ENCODE measurements at places on chromosomes 7 and 10.

DNA sequence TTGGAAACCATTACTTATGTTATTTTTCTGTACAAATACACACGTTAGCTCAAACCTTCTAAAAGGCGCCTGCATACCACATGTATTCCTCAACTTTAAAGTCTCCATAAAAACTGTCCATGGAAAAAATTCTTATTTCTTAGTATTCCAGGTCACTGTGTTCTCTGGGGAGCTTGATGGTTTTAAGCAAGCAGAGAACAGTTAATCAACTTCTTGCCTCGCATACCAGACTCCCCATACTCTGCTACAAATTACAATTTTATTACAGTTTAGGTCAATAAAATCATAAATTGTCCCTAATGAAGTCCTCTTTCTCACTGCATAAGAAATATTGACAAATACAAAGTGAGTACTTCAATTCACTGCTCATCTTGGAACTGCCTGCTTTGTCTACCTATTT, 77.0 kb upstream of the GPR22 start:
- DNase-seq: no peak

DNA sequence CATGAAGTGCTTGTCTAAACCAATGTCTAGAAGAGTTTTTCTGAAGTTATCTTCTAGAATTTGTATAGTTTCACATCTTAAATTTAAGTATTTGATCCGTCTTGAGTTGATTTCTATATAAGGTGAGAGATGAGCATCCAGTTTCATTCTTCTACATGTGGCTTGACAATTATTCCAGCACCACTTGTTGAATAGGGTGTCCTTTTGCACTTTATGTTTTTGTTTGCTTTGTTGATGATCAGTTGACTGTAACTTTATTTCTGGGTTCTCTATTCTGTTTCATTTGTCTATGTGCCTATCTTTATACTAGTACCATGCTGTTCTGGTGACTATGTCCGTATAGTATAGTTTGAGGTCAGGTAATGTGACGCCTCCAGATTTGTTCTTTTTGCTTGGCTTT, 426.6 kb upstream of the CHRM2 start:
- no peak for DNase-seq

GRCh38 chr10:122182308-122182707, 88.8 kb upstream of the BTBD16 start:
- no peak for DNase-seq

GRCh38 chr10:113225364-113225763, 275.3 kb downstream of the TCF7L2 start:
- no peak for DNase-seq

DNA sequence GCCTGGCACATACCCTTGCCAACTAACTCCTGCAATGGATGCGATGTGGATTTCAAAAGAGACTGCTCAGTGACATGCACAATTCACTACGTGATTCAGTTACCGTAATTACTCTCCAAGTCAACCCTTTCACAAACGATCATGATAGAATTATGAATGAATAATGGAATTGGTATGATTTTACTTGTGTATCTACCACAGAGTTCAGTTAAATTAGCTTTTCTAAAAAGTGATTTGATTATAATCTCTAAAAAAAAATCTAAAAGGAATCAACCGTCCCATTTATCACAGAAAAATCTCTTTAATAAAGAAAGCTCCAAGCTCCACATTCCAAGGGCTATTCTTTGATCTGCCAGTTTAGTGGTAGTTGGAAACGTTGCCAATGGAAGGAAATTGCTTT, 30.4 kb upstream of the RSU1 start:
- no peak for DNase-seq

- DNase-seq: no peak
Observed at GRCh38 chr7:151133266-151133985, 34.1 kb downstream of the GBX1 start.

DNA sequence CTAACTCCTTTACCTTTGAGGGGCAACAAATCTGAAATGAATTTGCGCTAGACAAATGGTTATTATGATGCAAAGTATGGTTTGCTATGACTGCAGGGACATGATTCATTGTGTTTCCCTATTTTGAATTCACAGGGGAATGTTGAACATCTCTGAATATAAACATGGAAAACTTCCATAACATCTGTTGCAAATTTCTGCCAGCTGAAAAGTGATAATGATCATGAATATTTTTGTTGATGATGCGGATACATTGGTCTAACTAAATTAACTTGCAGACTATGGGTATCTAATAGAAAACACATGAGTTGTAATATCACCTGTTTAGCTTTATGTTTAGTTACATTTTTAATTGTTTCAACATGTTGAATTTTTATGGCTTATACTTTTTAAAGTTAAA, 1325.5 kb downstream of the REEP3 start:
- no peak for DNase-seq

- DNase-seq: no peak
Observed at GRCh38 chr10:119396709-119397071, 145.8 kb downstream of the RGS10 start.

DNA sequence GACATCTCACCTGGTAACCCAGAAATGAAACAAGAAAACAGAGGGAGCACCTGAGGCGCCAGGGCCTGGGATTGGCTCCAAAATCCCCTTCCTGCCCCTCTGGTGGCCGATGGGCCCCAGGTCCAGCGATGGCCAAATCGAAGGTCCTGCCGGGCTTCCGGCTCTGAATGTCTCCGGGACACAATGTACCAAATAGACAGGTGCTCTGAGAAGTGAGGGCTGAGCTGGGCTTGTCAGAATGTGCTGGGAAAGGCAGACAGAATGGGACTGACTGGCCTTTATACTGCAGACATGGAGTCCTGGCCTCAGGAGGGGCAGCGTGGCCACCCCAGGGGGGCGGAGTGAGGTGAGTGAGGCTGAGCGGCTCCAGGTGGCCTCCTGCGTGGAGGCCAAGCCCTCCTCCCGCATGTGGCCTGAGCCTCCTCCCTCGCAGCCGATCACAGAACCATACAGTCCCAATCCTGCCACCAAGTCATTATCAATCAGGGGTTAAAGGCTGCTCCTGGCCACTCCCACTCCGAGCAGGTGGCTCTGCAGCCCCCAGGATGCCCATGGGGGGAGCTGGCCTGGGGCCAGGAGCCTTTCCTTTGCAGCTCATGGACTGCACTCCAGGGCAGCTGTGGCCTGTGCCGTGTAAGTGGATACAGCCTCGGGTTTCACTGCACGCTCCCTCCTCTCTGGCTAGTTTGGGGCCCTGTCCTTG, 185.5 kb downstream of the ADARB2 start:
- DNase-seq: no peak

- no peak for DNase-seq
Observed at GRCh38 chr10:5587151-5588079, 62.7 kb downstream of the CALML3 start.

DNA sequence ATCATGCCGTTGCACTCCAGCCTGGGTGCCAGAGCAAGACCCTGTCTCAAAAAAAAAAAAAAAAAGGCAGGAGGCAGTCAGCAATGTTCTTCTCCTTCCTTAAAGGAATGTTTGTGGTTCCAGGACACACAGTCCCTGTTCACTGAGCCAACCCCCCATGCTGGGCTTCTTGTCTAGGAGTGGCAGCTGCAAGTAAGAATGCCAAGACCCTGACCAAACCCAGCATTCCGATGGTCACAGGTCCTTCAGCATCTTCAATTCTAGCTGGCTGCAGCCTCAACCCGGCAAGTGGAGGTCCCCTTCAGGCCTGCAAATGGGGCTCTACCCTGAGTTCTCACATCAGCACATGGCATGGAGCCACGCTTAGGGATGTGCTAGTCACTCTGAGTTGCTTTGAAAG, 38.2 kb upstream of the CUX1 start:
- DNase-seq: no peak

DNA sequence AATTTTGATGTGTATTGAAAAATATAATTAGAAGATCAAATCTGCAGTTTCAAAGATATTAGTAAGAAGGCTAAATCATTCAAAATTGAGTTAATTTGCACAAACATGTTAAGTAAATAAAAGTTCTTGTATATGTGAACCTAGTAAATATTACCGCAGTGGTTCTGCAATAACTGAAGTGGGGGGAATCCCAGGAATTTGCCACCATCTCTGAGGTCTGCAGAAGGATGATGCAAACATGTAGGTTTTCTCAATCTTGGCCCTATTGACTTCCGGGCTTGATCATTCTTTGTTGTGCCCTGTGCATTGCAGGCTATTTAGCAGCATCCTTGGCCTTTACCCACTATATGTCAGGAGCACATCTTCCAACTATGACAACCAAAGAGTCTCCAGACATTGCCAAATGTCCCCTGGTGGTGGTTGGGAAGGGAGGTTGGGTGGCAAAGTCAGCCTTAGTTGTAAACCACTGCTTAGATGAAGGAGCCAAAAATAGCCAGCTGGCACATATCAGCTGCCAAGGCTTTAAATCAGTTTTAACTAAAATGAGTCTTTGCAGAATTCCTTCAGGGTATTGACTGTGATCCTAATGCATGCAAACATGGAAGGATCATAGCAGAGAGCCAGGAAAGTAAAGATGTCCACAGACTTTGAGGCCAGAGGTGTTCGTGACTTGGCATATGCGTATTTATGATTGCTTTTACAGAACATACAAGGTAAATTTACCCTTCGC, 146.3 kb downstream of the TRIL start:
- no peak for DNase-seq

DNA sequence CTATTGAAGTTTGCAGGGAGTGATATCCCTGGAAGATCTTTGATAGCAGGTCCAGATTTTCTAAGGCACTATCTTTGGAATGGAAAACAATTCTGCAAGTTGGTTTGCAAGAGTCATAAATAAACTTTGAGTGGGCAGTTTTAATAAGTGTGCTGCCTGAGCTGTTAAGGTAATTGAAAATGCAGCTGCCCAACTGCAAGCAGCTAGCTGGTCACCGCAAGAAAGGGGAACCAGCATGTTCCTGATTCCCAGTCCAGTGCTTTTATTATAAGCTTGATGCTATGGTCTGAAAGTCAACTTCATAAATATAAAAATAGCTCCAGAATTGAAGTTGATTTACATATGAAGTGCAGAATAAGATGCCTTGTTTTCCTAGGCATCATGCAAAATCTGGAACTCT, 308.4 kb downstream of the ZNF248 start:
- DNase-seq: peak; percentile 12

- DNase-seq: no peak
Observed at GRCh38 chr7:40493609-40494051, 358.8 kb downstream of the SUGCT start.

DNA sequence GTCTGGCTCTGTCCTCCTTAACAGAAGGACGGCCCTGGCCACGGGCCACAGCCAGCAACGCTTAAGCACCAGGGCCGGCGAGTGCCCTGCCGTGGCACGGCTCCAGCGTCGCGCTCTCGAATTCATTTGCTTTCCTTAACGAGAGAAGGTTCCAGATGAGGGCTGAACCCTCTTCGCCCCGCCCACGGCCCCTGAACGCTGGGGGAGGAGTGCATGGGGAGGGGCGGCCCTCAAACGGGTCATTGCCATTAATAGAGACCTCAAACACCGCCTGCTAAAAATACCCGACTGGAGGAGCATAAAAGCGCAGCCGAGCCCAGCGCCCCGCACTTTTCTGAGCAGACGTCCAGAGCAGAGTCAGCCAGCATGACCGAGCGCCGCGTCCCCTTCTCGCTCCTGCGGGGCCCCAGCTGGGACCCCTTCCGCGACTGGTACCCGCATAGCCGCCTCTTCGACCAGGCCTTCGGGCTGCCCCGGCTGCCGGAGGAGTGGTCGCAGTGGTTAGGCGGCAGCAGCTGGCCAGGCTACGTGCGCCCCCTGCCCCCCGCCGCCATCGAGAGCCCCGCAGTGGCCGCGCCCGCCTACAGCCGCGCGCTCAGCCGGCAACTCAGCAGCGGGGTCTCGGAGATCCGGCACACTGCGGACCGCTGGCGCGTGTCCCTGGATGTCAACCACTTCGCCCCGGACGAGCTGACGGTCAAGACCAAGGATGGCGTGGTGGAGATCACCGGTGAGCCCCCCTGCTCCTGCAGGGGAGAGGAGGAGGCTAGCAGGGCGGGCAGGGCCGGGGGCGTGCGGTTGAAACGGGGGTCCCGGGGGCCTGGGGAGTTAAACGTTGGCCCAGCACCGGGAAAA, at the start of gene HSPB1:
HSPB1 (plus strand) TSS at position 327 of the 855 bp plus-strand sequence; CDS start at position 367, 40 bp downstream.
- peak; percentile 92 for DNase-seq

DNA sequence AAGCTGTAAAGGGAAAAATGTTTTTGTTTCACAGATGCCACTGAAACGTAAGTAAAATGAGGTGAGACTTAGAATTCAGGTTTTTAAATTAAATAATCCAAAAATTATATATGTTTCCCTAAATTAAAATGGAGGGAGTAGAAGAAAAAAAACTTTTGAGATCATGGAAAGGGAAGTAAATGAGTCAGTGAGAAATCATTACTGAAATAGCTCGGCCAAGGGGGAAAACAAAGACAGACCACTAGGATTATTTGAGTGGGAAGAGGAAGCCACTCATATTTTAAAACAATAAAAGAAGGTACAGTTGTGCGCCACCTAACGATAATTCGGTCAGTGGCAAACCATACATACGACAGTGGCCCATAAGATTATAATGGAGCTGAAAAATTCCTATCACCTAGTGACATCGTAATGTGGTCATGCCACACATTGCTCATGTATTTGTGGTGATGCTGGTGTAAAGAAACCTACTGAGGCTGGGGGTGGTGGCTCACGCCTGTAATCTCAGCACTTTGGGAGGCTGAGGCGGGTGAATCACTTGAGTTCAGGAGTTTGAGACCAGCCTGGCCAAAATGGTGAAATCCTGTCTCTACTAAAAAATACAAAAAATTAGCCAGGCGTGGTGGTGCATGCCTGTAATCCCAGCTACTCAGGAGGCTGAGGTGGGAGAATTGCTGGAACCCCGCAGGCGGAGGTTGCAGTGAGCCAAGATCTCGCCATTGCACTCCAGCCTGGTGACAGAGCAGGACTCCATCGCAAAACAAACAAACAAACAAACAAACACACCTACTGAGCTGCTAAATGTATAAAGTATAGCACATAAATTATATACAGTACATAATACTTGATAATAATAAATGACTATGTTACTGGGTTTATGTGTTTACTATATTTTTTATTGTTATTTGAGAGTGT, 64.7 kb downstream of the MKX start:
- DNase-seq: no peak

- DNase-seq: no peak
Observed at GRCh38 chr7:31416381-31416870, 75.9 kb upstream of the NEUROD6 start.

DNA sequence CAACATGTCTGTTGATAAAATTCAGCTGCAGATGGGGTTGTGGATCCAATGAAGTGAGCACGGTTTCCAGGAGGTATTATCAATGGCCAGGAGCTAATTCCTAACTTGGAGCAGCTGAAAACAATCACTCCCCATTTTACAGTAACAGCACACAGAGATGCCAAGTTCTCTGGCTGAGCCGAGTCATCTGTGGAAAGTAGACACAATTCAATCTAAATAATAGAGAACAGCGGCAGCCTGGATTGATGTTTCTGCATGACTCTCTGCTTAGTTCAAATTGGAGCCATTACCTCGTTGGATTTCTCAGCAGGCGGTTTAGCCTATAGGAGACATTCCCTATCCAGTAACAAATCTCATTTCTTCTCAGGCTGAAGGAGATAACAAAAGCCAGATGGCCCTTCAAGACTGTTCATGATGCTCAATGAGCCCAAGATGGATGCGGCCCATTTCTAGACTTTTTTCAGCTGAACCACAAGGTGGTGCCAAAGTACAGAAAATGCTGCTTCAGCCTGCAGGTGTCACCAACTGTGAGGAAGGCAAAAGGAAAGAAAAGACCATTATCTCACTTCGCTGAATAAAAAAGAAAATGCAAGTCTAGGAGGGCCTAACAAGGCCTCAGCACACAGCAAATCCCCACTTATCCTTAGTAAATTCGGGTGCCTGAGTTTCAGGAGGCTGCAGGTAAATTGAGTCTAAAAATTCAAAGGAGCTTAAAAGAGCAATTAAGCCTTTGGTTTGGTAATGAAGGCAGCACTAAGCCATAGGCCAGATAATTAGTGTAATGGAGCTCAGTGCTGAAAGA, 83.7 kb downstream of the SLC16A9 start:
- peak; percentile 96 for DNase-seq

GRCh38 chr7:132475669-132476116, 100.6 kb downstream of the PLXNA4 start:
- no peak for DNase-seq
